ENCODE measurements at places on chromosomes 6 and 20. TPM values are rescaled to one million over a fixed set of nuclear protein-coding genes. Genes with fewer than 3 reads are reported as not detected.

DNA sequence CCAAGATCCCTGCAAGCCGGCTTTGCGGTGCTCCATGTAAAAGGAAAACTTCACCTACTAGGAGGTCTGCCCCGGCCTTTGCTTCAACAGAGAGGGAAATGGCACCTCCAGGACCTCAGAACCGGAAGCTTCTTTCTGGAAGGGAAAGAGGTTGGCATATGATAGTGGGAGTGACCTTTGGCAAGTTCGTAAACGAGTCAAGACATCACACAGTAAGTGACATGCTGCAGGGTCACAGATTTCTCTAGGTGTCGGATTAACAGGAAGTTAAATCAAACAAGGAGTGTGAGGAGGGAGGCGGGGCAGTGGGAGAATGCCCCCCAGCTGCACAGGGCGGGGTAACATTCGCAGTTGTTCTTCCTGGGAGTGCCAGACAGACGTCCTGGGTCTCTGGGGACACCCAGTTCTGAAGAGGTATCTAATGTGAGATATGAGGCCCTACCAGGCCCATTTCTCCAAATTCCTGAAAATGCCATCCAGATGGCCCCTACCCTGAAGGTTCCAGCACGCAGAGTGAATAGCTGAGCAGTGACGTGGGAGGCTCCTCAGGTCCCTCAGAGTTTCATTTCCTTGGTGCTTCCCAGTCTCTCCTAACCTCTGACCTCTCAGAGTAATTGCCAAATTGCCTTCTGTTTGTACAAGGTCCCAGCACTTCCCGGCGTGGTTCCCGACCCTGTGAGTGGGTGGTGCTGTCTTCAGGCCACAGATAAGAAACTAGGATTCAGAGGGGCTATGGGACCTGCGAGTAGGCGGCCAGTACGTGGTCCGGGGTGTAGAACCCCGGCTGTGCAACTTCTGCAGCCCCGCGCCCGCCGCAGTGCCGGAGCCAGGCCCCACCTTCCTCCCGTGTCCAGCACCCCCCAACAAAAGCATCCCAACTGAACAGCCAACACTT lies 1.9 kb downstream of the RRBP1 start:
- peak; percentile 83 for DNase-seq

GRCh38 chr6:90343576-90343975 lies 46.9 kb upstream of the BACH2 start:
- DNase-seq: no peak

GRCh38 chr6:168050881-168051586 lies 28.0 kb downstream of the FRMD1 start:
- DNase-seq: no peak

- no peak for DNase-seq
These were observed 208.8 kb downstream of the ARHGAP18 start for GRCh38 chr6:129500958-129501739.

- no peak for DNase-seq
These were observed 10.8 kb upstream of the BFSP1 start for GRCh38 chr20:17541996-17542395.

GRCh38 chr6:47207261-47207660 lies 102.4 kb downstream of the TNFRSF21 start:
- no peak for DNase-seq

DNA sequence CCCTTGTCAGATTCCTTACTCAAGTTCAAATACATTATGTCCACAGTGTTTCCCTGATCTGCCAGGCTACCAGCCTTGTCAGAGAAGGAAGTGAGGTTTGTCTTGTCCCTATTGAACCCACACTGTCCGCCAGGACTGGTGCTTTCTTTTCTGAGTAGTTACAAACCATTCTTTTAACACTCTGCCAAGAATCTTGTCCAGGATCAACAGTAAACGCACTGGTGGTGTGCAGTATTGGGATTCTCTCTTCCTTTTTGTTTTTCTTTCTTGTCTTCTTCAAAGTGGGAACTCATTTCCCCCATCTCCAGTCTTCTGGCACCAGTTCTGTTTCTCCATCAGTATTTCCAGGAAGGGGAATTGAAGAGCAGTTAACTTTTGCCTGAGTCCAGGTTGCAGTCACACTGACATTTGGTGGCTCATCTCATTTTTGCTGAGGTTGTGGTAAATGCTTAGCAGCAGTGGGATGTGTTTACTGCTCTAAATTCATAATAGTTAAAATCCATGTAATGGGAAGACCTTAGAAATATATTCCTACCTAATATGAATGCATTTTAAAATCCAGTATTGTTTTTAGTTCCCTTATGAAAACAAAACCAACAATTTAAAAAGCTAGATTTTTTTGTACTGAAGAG lies 295.3 kb downstream of the PRL start:
- no peak for DNase-seq

- no peak for DNase-seq
These were observed 3.6 kb downstream of the FOXC1 start for GRCh38 chr6:1613346-1613687.

GRCh38 chr6:16200321-16200883 lies 38.0 kb upstream of the GMPR start:
- no peak for DNase-seq

The ENPP5 gene
- total RNA-seq: 0.71 TPM

The EPM2A gene
- 24.4 TPM for total RNA-seq

The FIG4 gene
- total RNA-seq: 20.9 TPM

The COL11A2 gene
- total RNA-seq: 0.43 TPM

The HRH3 gene
- not detected for total RNA-seq

All from posterior vena cava (tissue), 2 donors.